ENCODE measurements at places on chromosomes 3 and 15.
A peak's percentile ranks its signal among the peaks of the same experiment; 100 is the strongest.

DNA sequence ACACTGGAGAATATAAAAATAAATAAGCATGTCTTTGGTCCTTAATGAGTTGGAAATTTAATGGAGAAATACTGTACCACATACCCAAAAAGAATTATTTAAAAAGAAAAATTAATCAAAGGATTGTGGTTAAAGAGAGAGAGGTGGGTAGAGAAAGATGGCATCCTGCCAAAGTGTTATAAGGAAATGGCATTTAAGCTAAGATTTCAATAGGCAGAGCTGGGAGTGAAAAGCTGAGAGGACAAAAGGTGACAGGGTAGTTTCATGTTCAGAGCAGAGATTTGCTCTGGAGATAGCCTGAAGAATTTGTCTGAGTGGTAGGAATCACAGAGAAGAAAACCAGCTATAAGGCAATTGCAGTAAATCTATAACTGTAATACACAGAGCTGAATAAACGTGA is 181.0 kb downstream of the SI start:
- DNase-seq, result no peak

DNA sequence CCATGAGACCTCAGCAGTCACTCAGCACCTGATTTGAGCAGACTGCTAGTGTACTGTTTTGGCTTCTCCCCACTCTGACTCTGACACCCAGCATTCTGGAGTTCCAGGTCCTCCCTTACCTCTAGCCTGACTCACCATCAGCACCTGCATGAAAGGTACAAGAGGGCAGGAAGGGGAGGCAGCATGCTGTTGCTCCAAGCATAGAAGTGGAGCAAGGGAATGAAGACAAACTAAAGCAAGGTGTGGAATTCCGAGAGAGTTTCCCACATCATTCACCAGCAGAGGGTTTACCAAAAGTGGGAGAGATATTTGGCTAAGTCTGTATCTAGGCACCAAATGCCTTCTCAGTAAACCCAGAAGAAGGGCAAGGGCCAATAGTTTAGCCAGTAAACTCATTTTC is 21.3 kb downstream of the HEXA start:
- DNase-seq, result no peak

DNA sequence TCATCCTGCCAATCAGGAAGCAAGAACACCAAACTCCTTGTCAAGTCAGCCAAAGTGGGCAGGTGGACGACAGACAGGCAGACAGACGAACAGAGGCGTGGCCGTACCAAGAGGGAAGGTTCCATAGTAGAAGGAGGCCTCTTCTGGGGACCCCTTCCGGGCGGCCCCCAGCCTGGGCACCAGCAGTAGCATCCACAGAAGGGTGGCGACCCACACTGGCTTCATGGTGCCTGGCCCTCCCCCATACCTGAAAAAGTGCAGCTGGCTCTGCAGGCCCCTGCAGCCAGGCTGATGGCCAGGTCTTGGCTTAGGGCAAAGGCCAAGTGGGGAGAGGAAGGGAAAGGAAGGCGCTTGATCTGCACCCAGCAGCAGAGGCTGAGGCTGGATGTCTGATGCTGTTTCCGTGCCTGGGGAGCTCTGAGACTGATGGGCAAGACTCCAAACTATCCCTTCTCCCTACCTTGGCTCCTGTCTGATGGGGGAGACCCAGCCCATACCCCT is 607 bp downstream of the LCTL start:
- DNase-seq, result no peak

GRCh38 chr15:42143866-42144625 is 12.4 kb downstream of the PLA2G4F start:
- DNase-seq, result no peak

DNA sequence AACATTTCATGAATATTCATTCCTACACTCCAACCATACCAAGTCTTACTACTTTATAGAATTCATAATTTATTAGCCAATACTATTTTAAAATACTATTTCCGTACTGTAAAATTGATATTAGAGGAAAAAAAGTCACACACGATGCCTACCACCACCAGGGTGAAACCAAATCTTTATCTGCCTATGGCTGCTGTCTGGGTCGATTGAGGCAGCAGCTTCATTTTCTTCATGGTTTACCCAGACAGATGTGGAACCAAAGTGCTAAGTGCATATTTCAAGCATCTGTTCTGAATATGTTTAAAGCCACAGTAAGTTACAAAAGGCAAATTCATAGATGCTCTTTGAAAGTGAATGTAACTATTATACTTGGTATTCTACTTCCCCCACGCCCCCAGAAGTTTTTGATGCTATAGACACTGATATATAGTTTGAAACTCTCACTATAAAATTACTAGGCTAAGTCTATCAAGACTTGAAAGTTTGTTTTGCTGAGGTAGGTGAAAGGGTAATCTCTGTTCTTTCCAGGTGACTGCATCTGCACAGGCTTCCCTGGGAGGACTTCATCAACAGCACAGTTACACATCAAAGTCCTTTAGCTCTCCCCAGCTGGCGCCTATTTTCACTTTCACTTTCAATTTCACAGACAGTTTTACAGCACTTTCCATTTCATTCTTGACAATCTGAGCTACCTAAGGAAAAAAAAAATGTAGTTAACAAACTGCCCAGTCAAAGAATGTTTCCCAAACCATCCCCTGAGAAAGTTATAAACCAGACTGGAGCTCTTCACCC is 113.9 kb downstream of the POLQ start:
- DNase-seq, result peak; percentile 60

DNA sequence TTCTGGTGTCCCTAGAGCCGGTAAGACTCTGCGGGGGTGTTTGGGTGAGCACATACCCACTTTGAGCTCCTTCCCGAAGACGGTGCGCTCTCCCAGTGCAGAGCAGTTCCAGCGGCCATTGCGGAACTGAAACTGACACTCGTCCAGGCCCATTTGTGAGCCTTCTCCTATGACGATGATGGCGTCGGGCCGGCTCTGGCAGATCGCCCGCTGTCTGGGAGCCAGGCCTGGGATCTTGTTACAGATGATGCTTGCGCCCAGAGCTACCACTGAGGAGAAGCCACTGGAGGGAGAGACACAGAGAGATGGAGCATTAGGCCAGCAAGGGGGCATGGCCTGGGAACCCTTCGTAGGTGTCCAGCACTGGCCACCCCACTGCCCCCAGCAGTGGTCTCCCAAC is 5.0 kb downstream of the WNT7A start:
- DNase-seq, result no peak

DNA sequence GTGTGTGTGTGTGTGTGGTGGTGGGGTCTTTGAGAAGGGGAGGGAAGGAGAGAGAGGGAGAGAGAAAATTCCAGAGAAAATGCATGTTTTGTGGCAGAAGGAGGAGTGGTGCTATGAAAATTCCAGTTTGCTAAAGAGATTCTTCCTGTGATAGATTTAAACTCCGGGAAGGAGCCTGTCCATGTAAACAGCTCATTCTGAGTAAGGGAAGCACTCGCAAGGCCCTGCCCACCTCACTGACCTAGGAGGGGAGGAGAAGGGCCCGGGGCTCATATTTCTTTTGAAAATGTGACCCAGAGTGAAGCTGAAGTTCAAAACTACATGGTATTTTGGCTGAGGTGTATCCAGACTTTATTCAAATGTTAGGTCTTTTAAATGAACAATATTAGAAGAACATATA is 41.3 kb downstream of the ADAMTSL3 start:
- no peak for DNase-seq

- no peak for DNase-seq
Observed at GRCh38 chr3:48372862-48373435, 930 bp downstream of the FBXW12 start.

- DNase-seq, result no peak
Observed at GRCh38 chr3:171345107-171345843, 114.9 kb downstream of the TNIK start.

DNA sequence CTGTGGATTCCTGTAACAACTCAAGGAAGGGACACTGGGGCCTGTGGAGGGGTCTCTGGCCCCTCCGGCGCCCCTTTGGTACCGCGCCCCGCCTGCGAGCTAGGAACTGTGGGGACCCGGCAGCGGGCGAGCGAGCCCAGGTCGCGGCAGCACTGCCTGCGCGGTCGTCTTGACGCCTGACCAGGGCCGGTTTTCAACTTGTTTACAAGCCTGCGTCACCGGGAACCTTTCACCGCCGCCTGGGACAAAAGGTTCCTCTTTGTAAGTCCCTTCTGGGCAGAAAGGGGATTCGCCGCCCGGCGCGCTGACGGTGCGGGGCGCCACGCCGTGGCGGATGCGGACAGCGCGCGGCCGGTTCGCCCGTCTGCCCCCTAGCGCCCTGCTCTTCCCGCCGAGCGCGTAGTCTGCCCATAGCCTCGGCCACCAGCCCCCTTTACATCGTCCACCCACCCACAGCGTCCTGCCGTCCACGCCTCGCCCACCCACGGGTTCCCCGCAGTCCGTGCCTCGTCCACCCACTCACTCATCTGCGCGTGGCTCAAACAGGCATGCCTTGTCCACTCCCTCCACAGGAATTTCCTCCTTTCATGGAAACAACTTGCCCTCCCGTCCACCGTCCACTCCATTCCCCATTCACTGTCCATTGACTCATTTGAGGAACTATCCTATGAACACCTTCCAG is 5.5 kb upstream of the CFAP100 start:
- peak; percentile 88 for DNase-seq

DNA sequence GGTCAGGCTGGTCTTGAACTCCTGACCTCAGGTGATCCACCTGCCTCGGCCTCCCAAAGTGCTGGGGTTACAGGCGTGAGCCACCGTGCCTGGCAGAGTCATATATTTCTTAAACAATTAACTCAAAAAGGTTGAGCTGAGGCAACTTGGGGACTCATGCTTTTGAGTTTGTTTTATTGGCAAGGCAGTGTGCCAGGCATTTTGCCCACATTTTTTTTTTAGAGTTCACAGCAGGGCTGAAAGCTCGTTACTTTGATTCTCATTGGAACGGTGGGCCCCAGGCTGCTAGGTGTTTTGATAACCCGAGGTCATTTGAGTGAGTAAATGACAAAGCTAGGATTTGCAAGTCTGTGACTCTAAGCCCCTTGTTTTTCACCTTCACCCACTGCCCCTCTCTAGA is 76.2 kb downstream of the CCK start:
- no peak for DNase-seq

GRCh38 chr15:94287794-94288246 is 56.5 kb downstream of the MCTP2 start:
- peak; percentile 45 for DNase-seq

DNA sequence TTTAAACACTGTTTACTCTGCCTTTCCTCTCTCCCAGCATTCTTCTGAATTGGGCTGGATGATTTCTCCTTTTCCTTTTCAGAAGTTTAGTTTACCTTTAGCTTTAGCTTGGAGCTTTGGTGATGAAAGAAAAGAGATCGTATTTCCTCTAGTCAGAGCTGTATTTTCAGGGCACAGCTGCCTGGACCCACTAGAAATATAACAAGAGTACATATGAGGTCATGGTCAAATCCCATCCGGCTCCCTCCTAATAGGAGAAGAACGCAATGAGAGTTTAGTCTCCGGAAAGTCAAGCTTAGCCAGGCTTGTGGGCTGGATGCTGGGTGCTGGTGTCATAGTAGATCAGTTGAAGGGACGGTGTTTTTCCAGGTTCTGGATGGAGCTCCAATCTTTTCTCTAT is 177.1 kb upstream of the PFN2 start:
- no peak for DNase-seq

DNA sequence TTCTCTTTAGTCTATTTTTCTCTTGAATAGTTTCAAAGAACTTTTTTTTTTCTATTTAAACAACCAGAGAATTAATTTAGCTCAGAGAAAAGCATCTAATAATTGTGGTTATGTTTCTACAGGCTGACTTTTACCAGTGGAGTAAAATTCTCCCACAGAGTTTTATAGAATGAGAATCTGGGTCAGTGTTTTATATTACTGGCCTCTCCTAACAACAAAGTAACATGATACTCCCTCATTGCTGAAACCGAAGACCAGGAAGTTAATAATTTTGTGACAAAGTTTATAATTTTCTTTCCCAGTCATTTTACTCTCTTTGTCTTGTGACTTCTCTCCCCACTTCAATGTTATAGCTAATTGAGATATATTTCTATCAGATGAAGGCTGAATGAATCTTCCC is 946.9 kb downstream of the EPHA3 start:
- DNase-seq, result no peak

DNA sequence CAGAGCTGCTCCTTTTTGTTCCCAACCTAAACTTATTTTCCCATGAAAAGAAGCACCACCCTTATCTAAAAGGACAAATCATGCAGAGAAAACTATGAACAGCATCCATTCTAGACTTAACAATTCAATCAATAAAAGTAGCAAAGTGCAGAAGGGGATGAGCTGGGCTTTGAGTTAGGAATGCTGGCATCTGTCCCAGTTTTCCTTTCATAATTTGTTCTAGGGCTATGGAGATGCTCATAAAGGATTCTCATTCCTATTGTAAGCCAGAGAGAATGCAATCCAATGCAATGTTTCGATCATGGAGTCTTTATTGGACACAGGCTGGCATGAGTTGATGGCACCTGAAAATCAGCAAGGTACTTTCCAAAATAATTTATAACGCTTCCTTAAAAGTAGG is 330.6 kb downstream of the VPS13C start:
- no peak for DNase-seq

- DNase-seq, result no peak
Observed at GRCh38 chr3:133894353-133895207, 1.1 kb downstream of the RAB6B start.

- DNase-seq, result no peak
Observed at GRCh38 chr3:69819282-69819681, 80.0 kb downstream of the MITF start.

DNA sequence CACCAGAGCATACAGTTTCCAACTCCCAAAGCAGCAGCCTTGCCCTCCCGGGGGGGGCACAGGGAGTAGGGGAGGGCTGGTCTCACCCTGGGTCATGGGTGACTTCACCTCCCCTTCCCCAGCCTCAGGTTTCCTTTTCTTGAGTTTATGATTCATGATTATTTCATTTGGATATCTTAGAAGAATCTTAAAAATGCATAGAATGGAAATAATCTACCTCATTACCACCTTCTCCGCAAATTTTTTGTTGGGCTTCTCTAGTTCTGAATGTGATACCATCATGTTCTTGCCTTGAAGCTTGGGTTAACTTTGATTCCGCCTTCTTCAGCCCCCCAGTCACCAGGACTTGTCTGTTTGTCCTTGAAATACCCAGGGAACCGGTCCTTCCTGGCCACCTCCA is 148.8 kb upstream of the ROPN1 start:
- no peak for DNase-seq

DNA sequence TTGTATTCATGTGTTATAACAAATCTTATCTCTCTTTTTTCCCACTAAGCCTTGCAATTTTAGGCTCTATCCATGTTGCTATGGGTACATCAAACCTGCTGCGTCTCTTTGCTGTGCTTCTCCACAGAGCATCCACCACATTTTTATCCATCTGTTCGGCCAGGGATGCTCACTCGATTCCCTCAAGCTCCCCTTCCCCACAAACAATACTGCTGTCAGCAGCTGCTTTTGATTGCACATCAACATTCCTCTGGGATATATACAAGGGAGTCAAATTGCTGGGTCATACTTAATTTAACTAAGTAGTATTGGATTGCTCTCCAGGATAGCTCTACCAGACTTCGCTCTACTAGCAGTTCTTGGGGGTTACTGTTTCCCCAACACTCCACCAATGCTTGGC is 36.8 kb downstream of the TMEM108 start:
- DNase-seq, result no peak
